Caki2 (cell line): ENCODE measurements at places on chromosomes 5 and 9.

DNA sequence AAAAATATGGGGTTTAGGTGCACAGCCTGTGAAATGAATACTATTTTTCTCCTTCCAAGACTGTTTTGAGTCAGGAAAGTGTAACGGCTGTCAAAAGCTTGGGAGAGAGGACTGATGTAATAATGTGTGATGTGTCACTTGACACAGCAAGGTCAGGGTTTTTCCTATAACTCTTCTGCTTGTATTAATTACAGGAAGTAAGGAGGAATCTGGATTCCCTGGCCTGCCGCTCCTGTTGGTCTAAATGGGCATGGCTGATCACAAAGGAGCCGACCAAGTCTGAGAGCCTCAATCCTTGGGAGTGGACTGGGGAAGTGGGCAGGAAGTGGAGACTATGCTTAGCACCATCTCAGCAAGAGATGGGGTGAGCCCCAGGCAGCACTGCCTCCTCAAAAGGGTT, 16.7 kb upstream of the SLC28A3 start:
- DNase-seq, result no peak

- DNase-seq, result peak; percentile 91
Observed at GRCh38 chr5:163434401-163434866, 3.0 kb upstream of the CCNG1 start.

DNA sequence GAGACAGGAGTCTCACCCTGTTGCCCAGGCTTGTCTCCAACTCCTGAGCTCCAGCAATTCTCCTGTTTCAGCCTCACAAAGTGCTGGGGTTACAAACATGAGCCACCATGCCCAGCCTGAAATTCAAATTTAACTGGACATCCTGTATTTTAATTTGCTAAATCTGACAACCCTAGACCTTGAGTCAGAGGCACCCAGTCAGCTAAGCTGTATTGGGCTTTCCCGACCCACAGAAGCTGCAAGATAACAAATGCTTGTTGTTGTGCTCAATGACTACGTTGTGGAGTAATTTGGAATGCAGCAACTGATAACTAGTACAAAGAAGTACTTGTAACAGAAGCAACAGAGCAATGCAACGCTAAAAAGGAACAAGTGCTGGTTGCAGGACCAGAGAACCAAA, 533.1 kb downstream of the NTRK2 start:
- DNase-seq, result no peak

DNA sequence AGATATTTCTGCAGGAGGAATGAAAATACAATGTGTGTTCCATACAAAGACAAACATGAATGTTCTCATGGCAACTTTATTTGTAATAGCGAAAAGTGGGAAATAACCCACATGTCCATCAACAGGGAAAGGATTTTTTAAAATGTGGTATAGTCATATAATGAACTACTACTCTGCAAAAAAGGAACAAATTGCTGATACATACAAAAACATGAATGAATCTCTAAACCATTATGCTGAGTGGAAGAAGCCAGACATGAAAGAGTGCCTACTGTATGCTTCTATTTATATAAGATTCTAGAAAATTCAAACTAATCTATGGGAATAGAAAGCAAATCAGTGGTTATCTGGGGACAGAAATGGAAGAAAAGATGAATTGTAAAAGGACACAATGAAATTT, 52.5 kb downstream of the CDKL3 start:
- no peak for DNase-seq

GRCh38 chr5:23528677-23529076, 21.3 kb downstream of the PRDM9 start:
- DNase-seq, result no peak

DNA sequence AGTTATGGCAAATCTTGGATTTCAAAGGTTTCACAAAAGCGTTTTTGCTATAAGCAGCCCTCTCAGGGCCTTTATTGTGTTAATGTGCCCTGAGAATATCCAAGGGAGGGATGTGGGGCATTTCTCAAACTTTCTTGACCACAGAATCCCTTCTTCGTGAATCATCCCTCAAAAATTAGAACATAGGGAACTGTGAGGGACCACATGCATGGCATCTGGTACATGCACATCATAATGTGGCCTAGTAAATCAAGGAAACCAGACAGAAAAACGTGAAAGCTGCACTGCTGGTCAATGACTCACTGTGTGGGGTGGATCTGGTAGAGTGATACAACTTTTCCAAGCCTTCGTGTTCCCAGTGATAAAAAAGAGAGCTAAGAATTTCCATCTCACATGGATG, 22.4 kb downstream of the DDX31 start:
- no peak for DNase-seq

DNA sequence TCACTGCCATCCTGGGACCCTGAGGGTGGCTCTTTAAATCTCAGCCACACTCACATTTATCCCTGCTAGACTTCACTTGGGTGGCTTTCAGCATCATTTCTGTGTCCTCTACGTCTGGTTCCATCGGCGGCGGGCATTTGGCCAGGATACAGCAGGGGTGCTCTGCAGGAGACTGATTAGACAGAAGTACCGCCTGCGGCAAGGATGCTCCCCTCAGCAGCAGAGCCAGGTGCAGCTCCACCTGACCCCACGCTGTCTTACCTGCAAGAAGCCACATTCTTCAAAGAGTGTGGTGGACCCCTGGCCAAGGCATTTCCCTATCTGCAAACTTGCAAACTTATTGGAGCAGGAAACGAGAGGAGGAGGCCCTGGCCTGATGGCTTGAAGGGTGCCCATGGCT, 309.8 kb upstream of the IRX4 start:
- DNase-seq, result no peak
